ENCODE measurements at places on chromosomes 1 and 21. TPM values are rescaled to one million over a fixed set of nuclear protein-coding genes. Genes with fewer than 3 reads are reported as not detected.

HES5 gene
- not detected for total RNA-seq

WDR64 gene
- total RNA-seq: not detected

LCE2B gene
- not detected for total RNA-seq

SLC35A3 gene
- 31.2 TPM for total RNA-seq

C1orf94 gene
- not detected for total RNA-seq

TBX15 gene
- total RNA-seq: 0.17 TPM

GSTM1 gene
- total RNA-seq: 15.4 TPM

GCSAML gene
- not detected for total RNA-seq

SPRR3 gene
- total RNA-seq: 26.7 TPM

AJAP1 gene
- not detected for total RNA-seq

FAM72B gene
- 9.6 TPM for total RNA-seq

CDCA8 gene
- 33.2 TPM for total RNA-seq

OR6N1 gene
- not detected for total RNA-seq

HTR1D gene
- total RNA-seq: 1.7 TPM

OR10J1 gene
- not detected for total RNA-seq

MNDA gene
- total RNA-seq: not detected

PERM1 gene
- not detected for total RNA-seq

GPR37L1 gene
- 0.12 TPM for total RNA-seq

TMCO4 gene
- total RNA-seq: 12.0 TPM

HMGCS2 gene
- not detected for total RNA-seq

PDIK1L gene
- 11.4 TPM for total RNA-seq

MSH4 gene
- total RNA-seq: 0.54 TPM

SPATA1 gene
- total RNA-seq: 0.52 TPM

PPIAL4G gene
- not detected for total RNA-seq

SLC44A3 gene
- 32.0 TPM for total RNA-seq

TMCC2 gene
- total RNA-seq: 0.33 TPM

AVPR1B gene
- total RNA-seq: not detected

Measured in Calu3 (cell line).